ENCODE measurements at places on chromosomes 12 and 14.

- DNase-seq = no peak
These were observed 44.6 kb downstream of the C14orf132 start for GRCh38 chr14:96083667-96084320.

DNA sequence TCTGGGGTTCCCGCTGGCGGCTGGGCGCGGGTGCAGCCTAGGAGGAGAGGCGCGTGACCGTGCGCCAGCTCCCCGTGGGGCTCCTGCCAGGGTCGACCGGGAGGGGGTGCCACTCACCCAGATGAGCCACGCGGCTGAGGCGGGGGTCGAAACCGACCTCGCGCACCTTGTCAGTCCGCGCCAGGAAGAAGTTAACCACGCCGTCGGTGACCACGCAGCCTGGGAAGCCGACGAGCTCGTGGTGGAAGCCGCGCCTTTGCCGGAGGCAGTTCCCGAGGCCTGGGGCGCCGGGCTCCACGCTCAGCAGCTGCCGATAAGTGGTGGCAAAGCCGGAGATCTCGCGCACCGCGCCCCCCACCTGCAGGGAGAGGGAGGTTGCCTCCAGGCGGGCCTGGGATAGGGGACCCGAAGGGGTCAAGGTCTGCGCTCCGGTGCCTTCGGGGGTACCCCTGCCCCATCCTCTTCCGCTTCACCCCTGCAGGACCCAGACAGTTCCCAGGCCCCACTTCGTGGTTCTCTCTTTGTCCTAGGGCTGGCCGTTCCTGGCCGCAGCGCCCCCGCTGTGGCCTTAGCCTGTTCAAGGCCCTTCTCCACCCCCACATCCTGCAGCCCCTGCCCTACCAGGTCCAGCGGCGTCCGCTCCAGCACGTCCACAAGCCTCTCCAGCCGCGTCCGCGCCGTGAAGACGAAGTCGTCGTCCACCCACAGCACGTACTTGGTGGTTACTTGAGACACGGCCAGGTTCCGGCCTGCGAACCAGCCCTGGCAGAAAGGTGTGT is 5.3 kb downstream of the B4GALNT1 start:
- no peak for DNase-seq

GRCh38 chr12:49335118-49335954 is 1.7 kb downstream of the C1QL4 start:
- no peak for DNase-seq

DNA sequence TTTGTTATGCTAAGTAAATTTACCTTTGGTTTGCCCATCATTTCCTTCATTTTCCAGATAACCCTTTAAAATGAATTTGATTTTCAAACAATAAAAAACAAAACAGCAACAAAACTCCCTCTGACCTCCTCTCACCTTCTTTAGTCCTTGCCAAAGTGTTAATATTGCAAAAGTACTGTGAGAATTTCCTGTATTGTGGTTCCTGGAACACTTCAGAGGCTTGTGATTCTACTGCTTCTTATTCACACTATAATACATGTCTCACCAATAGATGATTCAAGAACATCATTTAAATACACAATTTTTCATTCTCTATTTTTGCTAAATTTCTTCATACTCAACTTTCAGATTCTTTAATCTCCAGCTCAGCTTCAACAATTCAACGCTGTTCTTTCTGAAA is at the start of gene KLRD1:
KLRD1 (plus strand) TSS at position 241 of the 400 bp plus-strand sequence. CDS start 208 bp downstream, outside the sequence.
- DNase-seq = no peak

GRCh38 chr14:95316821-95317220 is 2.9 kb downstream of the CLMN start:
- no peak for DNase-seq

- no peak for DNase-seq
These were observed 6.8 kb downstream of the MMP17 start for GRCh38 chr12:131834798-131835615.

- no peak for DNase-seq
These were observed 38.2 kb downstream of the CACNA2D4 start for GRCh38 chr12:1880153-1880845.

- no peak for DNase-seq
These were observed 55.4 kb upstream of the FUT8 start for GRCh38 chr14:65357113-65357512.

DNA sequence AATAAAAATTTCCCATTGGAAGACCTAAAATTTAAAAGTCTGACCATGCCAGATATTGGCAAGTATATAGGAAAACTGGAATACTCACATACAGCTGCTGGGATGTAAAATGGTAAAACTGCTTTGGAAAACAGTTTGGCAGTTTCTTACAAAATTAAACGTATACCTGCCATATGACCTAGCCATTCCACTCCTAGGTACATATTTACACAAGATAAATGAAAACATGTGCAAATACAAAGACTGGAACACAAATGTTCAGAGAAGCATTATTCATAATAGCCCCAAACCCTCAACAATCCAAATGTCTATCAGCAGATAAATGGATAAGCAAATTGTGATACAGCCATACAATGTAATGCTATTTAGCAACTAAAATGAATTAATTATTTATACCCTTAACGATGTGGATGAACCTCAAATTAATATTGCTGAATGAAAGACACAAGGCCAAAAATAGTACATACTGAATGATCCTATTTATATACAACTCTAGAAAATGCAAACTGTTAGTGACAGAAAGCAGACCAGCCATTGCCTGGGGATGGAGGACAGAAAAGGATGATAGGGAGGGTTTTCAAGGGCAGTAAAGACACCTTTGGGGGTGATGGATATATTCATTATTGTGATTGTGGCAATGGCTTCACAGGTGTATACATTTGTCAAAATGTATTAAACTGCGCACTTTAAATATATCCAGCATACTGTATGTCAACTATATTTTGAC is 21.3 kb upstream of the TCP11L2 start:
- DNase-seq = no peak

DNA sequence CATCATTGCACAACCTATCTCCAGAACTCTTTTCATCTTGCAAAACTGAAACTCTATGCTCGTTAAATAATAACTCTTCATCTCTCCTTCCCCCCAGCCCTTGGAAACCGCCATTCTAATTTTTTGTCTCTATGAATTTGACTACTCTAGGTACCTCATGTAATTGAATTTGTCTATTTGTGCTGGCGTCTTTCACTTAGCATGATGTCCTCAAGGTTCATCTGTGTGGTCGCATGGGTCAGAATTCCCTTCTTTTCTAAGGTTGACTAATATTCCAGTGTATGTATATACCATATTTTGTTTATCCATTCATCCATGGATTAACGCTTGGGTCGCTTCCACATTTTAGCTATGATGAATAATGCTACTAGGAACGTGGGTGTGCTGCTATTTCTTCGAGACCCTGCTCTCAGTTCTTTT is 80.1 kb downstream of the PLXNC1 start:
- no peak for DNase-seq

DNA sequence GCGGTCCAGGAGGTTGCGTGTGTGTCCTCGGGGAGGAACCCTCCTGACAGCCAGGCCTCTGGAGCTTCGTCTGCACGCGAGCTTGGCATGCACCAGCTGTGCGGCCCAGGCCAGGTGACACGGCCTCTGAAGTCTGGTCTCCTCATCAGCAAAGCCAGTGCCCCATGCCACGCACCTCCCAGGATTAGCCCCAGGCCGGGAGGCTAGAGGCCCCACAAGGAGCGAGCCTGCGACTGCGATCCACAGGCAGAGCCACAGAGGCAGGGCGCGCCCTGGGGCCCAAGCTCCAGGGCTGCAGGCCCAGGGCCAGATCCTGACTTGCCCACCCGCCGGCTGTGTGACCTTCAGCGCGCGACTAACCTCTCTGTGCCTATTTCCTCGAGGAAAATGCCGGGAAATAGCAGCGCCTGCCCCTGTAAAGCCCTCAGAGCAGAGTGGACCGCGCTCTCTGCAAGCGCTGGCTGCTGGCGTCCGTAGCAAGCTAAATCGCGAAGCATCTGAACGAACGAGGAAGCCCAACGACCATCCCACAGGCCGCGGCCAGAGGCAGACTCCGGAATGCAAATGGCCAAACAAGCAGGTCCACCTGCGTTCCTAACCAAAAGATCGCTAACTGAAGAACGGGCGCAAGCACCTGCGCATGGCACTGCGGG is 492 bp upstream of the BTBD6 start:
- no peak for DNase-seq

DNA sequence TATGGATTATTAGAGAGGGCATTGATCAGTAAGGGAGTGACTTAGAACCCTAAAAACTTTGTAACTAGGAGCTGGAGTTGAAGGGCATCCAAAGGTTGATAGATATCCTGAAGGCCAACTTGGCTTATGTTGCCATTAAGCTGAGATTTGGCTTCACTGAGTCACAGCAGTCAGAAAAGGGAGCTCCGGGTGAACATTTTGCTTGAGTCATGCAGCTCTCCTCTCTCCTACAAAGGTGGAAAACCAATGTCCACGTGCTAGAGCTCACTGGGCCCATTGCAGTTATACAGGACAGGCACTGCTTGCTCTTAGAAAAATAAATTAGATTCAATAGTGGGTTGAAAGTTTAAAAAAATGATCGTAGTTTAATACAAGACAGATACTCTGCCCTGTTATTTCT is 87.3 kb upstream of the LRIG3 start:
- DNase-seq = no peak

- DNase-seq = no peak
These were observed 44.0 kb upstream of the OTX2 start for GRCh38 chr14:56854325-56854724.

DNA sequence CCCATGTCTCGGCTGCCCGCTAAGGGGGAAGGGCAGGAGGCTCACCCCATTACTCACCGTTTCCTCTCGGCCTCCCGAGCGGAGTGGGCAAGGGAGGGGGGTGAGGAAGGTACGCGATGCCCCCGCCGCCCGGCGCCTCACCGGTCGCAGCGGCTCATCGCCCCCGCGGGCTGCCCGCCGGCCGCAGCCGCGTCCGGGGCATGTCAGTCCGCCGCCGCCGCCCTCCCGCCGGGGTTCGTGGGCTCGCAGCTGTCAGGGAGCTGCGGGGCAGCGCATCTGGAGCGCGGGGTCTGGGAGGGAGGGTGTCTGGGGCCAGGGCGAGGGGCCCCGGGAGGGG is 461 bp downstream of the SLC8A3 start:
- no peak for DNase-seq

DNA sequence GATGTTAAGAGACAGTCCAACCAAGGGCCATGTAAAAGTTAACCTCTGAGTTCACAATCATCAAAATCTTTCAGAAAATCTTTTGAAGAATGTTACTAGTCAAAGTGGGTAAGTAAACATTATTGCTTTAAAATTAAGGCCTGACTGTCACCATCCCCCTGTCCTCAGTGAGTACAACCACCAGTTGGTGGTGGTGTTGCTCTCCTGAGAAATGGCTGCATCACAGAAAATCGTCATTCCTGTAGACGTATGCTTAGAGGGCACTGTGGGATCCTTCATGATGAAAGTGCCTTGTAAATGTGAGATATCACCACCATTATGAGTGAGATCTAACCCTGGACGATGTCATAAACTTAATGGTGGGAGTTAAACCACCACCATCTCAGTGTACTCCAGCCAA is 451.2 kb downstream of the RPS29 start:
- no peak for DNase-seq

DNA sequence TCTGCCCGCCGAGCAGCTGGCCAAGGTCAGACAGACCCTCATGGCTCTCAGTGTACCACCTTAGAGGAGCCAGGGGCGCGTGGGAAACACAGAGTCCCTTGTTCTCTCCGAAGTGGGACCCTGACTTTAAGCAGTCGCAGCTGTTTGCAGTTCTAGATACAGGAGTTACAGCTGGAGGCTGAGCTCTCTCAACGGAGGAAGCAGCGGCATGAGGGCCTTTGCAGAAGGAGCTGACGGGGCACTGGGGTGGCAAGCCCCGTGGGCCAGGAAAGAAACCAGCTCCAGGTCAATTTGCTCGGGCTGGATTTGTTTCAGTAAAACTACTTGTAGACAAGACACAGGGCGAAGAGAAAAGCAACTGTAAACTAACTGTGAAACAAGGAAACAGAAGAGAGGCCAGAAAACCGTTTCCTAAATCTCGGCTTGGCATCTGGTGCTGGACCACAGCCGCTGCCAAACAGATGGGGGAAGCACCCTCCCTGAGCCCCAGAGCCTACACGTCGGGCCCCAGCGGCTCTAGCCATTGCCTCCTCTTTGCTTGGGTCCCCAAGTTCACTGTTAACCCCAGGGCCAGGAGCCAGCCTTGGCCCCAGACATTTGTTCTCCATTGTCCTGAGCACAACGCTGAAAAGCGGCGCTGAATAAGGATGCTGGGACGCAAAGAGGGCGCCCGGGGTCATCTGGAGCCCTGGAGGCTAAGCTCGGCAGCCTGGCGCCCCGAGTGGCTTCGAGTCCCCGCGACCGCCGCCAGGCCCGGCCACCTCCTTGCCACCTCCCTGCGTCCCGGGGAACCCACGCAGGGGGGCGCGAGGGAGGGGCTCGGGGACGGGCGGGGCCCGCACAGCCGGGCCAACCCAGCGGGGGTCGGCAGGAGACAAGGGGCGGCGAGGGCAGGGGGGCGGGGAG is 914 bp upstream of the PACS2 start:
- no peak for DNase-seq

DNA sequence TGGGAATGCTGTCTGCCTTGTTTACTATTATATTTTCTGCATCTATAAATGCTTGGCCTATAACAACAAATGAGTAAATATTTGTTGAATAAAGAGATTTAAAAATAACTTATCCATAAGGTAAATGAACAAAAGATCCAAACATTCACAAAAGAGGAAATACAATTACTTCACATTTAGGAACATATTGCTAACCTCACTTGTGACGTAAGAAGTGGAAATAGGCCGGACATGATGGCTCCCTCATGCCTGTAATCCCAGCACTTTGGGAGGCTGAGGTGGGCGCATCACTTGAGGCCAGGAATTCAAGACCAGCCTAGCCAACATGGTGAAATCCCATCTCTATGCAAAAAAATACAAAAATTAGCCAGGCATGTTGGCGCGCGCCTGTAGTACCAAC is 25.7 kb upstream of the CKAP4 start:
- no peak for DNase-seq

GRCh38 chr12:88562846-88563582 is 17.3 kb downstream of the KITLG start:
- no peak for DNase-seq

GRCh38 chr14:63677891-63678379 is 36.3 kb upstream of the WDR89 start:
- DNase-seq = no peak

GRCh38 chr14:65354131-65354530 is 58.4 kb upstream of the FUT8 start:
- DNase-seq = no peak

- no peak for DNase-seq
These were observed 39.8 kb downstream of the SLC6A12 start for GRCh38 chr12:174124-174523.

- no peak for DNase-seq
These were observed 33.9 kb downstream of the CCDC63 start for GRCh38 chr12:110880651-110881050.

GRCh38 chr14:85182282-85182681 is 347.7 kb upstream of the FLRT2 start:
- no peak for DNase-seq

- DNase-seq = no peak
These were observed 1.7 kb downstream of the CCND2 start for GRCh38 chr12:4275016-4275869.

DNA sequence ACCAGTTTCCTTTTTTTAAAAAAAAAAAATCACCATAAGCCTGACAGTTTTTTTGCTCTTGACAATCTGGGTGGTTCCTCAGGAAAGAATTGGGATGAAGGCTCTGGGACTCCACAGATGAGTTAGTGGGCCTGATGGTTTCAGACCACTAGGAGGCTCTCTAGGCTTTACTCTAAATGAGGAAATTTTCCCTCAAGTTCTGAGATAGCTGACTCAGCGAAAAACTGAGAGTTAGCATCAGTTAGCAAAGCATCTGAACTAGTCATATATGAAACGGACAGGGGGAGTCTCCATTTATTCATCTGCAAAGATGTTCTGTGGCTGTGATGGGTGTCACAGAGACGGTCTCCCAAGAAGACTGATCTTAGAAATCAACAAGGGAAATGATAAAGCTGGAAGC is 314.3 kb upstream of the OR4E1 start:
- no peak for DNase-seq

Measured in GM18507 (cell line).